Hypothalamus (tissue), 51 donors: ENCODE measurements at places on chromosomes 13 and 19.

GRCh38 chr13:52454459-52454819 lies 839 bp upstream of the CKAP2 start:
- no peak for DNase-seq

- DNase-seq, result no peak
Measured at GRCh38 chr13:35891507-35892441, 239.4 kb downstream of the DCLK1 start.

DNA sequence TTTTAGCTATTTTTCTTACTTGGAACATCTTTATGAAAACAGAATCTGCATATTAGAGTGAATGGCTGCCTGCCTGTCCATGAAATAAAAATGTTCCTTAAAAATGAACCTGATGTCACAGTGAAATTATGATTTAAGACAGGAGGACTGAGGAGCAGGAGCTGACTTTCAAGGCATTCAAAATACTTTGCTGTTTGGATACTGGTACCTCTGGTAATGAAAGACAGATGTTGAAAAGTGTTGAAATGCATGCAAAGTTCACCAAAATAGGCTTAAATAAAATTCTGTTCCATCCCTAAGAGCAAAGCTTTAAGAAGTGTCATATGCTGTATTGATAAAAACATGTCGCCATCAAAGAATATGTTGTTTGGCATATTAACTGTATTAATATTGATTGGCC lies 1.7 kb downstream of the ARHGEF7 start:
- DNase-seq, result no peak

- DNase-seq, result no peak
Measured at GRCh38 chr13:23320926-23321534, 112.5 kb downstream of the SACS start.

DNA sequence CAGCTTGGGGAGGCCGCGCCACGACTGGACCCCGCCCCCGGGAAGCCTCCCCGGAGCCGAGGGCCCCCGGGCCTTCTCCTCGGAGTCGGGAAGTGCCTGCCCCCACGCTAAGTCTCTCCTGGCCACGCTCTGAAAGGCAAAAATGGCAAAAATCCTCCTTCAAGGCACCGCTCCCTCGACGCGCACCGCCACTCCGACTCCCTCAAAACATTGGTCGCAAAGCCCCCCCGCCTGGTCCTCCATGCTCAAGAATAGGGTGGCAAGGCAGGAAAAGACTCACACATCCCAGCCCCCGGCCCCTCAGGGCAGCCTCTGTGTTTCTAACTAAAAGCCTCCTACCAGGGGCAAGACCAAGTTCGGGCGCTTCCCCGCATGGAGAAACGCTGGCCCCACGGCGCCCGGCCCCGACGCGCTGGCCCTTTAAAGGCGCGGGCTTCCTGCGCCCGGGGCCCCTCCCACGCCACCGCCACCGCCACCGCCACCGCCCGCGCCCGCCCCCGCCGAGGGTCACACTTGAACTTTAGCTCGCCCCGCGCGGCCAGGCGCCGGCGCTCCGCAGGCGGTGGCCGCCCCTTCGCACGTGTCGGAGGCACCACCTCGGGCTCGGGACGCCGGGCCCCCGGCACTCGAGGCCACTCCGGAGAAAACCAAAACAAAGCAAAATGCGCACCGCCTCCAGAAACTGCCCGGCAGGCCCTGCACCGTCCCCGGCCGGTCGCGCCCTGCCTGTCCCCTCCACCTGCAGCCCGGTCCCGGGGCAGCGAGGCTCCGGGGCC lies 1.9 kb downstream of the FOXO1 start:
- peak; percentile 26 for DNase-seq
